ENCODE measurements at places on chromosomes 7 and 10.

GRCh38 chr7:56218510-56218909 is 102.3 kb upstream of the NUPR2 start:
- no peak for DNase-seq

GRCh38 chr10:77478247-77478961 is 159.2 kb downstream of the KCNMA1 start:
- no peak for DNase-seq

DNA sequence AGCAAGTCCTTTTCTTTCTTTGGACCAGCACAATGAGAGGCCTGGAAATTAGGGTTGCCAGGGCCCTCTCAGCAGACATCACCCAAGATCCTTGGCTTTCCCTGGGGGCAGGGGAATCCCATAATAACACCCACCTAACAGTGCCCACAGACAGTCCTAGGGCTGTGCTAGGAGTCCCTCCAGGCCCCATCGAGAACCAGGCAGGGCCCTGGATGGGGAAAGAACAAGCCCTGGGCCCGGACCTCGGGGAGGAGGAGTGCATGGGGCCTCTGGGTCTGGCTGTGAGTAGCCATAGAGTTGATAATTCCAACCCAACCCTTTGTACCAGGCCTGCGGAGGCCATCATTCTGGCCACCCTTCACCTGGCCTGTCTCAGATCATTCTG is 201.2 kb upstream of the ZMIZ1 start:
- DNase-seq = no peak

GRCh38 chr10:83522881-83523386 is 616.4 kb upstream of the GHITM start:
- no peak for DNase-seq

DNA sequence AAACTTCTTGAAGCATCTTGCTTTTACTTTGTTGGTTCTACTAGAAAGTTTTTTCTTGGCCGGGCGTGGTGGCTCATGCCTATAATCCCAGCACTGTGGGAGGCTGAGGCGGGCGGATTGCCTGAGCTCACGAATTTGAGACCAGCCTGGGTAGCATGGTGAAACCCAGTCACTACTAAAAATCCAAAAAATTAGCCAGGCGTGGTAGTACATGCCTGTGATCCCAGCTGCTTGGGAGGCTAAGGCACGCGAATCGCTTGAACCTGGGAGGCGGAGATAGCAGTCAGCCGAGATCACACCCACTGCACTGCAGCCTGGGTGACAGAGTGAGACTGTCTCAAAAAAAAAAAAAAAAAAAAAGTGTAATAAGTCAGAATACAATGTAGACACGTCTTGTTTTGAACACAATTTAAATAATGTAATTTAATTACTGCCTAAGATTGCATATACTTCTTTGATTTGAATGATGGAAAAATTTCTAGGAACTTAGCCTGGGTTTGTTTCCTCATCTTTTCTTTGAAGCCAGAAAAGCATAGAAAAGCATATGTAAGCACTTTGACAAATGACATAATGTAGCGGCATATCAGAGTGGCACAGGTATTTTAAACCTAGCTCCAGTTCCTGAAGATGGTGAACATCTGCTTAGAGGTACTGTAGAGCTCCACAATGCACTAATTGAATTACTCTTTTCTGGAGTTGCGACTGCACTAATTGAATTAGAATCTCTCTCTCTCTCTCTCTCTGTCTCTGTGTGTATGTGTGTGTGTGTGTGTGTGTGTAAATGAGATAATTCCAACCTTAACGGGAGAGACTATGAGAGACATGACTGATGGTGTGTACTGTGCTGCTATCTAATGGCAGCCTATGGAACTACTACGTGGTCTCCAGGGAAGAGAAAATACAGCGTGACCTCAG is 87.8 kb downstream of the BTRC start:
- DNase-seq = peak; percentile 77

- DNase-seq = no peak
These were observed 33.2 kb downstream of the ABCC2 start for GRCh38 chr10:99815621-99816020.

GRCh38 chr10:74104480-74104879 is 46.1 kb downstream of the AP3M1 start:
- DNase-seq = no peak

DNA sequence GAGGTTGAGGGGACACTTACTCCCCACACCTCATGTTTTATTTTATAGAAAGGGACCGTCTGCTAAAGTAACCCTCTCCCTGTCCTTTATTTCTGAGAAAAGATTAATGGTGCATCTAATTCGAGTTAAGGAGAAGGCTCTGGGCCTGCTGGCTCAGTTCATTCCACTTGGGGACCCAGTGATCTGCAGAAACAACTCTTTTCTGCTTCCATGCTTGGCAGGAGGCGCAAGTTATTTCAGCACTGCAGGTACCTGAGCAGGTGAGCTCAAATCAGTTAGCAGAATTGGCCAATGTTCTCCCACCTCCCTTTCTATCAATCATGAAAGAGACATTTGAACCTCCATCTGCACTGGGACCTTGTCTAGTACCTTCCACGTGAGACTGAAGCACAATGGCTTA is 396.1 kb downstream of the SFMBT2 start:
- no peak for DNase-seq

DNA sequence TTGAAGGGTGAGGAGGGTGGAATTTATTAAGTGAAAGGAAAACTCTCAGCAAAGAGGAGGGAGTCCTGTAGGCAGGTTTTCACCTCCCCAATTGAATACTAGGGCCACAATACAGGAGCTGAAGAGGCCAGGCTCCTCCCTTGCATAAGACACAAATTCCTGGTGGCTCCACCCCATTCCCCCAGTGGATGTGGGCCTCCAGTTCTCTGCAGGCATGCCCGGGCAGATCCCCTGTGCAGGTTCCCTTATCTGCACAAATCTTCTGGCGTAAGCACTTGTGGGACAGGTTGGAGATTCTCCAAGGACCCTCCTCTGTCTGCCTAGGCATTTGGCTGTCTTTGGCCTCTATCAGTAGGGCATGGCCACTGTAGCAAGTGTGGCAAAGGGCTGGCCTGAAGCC is 847.1 kb upstream of the MBL2 start:
- no peak for DNase-seq

GRCh38 chr7:25996006-25996408 is 156.0 kb upstream of the NFE2L3 start:
- DNase-seq = no peak

- DNase-seq = no peak
These were observed 100.0 kb downstream of the BMS1 start for GRCh38 chr10:42882597-42882996.

DNA sequence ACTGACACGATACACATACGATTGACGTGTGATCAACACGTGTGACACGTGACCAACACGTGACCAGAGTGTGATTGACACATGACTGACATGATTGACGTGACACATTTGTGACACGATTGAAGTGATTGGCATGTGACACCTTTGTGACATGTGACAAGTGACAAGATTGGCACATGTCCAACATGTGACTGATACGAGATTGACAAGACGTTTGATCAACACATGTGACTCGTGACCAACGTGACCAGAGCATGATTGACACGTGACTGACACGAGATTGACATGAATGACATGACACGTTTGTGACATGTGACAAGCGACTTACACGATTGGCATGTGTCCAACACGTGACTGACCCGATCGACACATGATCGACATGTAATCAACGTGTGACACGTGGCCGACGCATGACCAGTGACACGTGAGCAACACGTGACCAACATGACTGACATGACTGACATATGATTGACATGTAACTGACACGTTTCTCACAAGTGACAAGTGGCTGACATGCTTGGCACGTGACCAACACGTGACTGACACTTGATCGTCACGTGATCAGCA is 22.0 kb downstream of the CRPPA start:
- no peak for DNase-seq

GRCh38 chr10:75876710-75877109 is 445.3 kb downstream of the LRMDA start:
- DNase-seq = no peak

DNA sequence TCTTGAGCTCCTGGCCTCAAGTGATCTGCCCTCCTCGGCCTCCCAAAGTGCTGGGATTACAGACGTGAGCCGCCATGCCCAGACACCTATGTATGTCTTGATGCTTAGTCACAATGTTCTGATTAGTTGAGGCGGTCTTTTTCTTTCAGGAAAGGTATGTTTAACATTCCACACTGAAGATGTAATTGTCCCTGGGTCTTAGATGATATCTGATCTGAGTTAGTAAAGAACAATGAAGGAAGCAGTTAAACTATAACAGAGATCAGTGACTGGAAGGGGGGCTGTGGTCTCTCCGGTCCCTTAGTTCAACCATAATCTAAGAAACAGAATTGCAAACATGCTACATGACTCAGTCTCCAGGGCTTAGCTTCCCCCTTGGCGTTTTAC is 31.5 kb upstream of the SH2D4B start:
- no peak for DNase-seq

DNA sequence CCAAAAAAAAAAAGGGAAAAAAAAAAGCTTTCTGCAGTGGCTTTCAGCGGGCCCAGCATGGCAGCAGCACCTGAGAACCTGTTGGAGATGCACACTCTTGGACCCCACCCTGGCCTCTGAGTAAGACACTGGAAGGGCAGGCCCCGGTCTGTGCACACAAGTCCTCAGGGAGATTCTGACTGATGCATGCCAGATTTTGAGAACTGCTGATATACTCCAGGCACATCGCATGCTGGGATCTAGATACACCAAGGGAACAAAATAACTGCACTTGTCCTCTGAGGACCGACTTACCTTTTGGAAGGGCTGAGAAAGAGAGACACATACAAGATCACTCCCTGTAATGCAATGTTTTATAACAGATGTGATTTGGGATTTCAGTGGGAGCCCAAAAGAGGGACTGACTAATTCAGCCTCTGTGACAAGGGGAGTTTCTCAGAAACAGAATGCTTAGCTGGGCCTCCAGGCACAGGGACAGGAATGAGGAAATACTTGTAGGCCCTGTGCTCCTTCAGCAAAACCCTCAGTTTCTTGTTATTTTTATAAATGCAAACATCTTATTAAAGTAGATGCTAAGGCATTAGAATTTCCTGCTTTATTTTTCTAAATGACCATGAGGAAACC is 8.2 kb downstream of the EGFR start:
- DNase-seq = no peak

DNA sequence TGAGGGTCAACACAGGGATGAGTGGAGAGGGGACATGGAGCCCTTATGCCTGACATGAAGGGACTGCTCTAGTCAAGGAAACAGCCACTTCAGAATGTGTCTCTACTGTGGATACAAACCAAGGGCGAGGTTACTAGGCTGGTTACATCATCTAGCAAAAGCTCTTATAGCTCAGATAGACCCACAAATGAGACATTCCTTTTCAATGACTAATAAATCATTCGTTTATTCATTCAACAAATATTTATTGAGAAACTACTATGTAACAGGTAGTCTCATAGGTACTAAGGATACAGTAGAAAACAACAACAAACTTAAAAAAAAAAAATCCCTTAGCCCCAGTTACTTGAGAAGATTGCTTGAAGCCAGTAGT is 219.5 kb downstream of the KIAA1217 start:
- DNase-seq = no peak

DNA sequence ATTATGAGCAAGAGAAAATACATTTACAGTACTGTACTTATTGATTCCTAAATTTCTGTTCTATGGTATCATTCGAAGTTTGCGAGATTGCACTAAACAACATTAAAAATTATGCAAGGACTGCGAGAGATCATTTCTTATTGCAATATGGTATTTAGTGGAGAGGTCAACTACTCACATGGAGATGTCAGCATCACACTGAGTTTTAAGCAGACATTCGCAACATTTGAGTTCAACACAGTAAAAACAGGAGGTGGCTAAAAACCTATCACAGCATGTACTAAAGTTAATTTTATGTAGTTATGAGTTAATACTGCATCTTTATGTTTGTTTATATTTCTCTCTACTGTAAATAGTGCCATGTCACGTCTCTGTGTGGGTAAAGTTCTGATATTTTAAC is 53.5 kb downstream of the JMJD1C start:
- no peak for DNase-seq

GRCh38 chr7:77765481-77765880 is 32.8 kb downstream of the TMEM60 start:
- DNase-seq = no peak

GRCh38 chr10:31583293-31583692 is 264.3 kb downstream of the ZEB1 start:
- no peak for DNase-seq

GRCh38 chr10:118953598-118954393 is 75.7 kb upstream of the NANOS1 start:
- no peak for DNase-seq

DNA sequence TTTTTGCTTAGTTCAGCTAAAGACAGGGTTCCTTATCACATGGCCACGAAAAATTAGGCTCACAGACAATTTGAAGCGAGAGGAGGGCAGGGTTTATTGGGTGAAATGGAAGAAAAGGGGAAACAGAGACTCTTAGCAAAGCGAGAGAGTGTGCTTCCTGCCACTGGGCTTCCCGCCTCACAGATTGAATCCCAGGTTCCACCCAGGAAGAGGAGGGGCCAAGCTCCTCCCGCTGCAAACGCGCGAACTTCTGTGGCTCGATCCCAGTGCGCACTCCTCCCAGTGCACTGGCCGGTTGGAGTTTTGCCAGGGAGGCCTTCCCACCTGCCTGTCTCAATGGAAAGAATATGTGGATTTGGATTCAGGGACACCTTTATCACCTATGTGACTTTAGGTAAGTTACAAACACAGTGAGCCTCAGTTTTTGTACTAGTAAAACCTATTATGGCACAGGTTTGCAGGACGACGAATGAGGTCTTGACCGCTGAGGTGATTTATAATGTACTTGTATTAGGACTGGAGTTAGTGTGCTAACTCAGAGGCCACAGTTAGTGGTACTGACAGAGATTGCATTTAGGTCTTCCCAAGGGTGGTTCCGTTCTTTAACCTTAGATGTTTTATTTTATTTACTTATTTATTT is 48.5 kb upstream of the SP8 start:
- no peak for DNase-seq

DNA sequence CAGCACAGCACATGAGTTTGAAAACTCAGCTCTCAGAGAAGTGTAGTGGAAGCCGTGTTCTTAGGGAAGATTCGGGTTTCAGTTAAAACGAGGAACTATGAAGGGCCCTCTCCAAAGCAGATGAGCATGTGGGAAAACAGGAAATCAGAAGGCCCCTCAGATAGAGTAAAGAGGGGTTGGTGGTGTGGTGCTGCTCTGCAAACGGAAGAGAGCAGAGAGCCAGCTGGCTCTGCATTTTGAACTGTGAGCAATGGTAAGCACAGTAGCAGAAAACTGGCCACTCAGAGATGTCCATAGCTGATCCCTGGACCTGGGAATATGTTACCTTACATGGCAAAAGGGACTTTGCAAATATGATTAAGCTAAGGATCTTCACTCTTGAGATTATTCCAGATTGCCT is 27.9 kb upstream of the CUL1 start:
- DNase-seq = no peak

DNA sequence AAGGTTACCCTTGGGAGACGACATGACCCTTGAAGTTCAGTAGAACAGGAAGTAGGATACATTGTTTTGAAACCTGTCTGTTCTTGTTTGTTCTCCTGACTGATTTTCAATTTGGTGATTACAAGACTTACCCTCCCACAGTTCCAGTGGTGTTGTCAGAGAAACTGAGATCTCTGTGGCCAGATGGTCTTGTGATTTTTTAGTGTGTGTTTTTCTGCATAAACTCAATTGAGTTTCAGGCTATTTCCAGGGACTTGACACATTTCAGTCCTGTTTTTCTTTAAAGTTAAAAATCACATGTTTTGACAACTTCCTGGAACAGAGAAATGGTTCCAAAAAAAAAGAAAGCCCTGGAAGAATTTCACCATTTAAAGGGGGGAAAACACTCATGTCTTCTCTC is 22.3 kb downstream of the PIK3CG start:
- no peak for DNase-seq

Data from AML-193 (cell line).